ENCODE measurements at places on chromosomes 7 and 10.

GRCh38 chr10:101773923-101774588 lies 1.9 kb downstream of the FGF8 start:
- no peak overlapping the region for H3K4me3 ChIP-seq
- no peak for DNase-seq
- H3K27ac ChIP-seq: no peak overlapping the region
- H3K27me3 ChIP-seq: peaks cover 74% of the 10 kb centered on the region
- H3K36me3 ChIP-seq: peaks cover 16% of the 10 kb centered on the region
- peaks cover 19% of the 10 kb centered on the region for H3K4me1 ChIP-seq

GRCh38 chr7:155289949-155290501 lies 7.7 kb upstream of the INSIG1 start:
- H3K27me3 ChIP-seq: no peaks in the 10 kb centered on the region
- H3K4me1 ChIP-seq: peaks cover 30% of the 10 kb centered on the region
- no peak for DNase-seq
- H3K36me3 ChIP-seq: peaks cover 2% of the 10 kb centered on the region
- no peak overlapping the region for H3K27ac ChIP-seq
- no peak overlapping the region for H3K4me3 ChIP-seq

DNA sequence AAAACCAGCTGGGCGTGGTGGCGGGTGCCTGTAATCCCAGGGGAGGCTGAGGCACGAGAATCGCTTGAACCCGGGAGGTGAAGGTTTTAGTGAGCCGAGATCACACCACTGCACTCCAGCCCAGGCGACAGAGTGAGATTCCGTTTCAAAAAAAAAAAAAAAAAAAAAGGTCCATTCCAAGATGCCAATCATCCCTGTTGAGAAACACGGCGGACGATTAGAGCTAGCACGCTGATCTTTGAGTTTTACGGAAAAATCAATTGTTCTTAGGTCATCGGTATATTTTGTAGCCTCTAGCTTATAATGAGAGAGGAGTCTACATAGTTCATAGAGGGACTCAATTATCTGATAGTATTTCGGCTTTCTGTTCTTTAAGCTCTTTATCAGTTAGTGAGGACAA lies 169.2 kb downstream of the PRKCQ start:
- peaks cover 3% of the 10 kb centered on the region for H3K36me3 ChIP-seq
- DNase-seq: no peak
- H3K27ac ChIP-seq: no peak overlapping the region
- no peaks in the 10 kb centered on the region for H3K27me3 ChIP-seq
- H3K4me3 ChIP-seq: no peak overlapping the region

DNA sequence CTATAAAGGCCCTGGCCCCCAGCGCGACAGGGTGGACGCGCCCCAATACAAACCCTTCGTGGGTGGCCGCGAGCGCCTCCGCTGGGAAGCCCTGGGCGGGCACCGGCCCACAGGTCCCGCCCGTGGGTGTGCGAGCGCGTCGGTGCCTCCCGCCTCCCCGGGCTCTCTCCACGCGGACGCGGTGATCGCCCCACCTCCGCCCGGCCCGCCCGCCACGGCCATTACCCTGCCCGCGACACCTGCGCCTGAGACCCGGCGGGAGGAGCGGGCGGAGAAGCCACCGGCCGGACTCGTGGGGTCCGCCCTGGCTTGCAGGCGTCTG lies 81.2 kb downstream of the PAX2 start:
- no peaks in the 10 kb centered on the region for H3K36me3 ChIP-seq
- peaks cover 85% of the 10 kb centered on the region for H3K27me3 ChIP-seq
- no peak for DNase-seq
- H3K4me1 ChIP-seq: peaks cover 22% of the 10 kb centered on the region

DNA sequence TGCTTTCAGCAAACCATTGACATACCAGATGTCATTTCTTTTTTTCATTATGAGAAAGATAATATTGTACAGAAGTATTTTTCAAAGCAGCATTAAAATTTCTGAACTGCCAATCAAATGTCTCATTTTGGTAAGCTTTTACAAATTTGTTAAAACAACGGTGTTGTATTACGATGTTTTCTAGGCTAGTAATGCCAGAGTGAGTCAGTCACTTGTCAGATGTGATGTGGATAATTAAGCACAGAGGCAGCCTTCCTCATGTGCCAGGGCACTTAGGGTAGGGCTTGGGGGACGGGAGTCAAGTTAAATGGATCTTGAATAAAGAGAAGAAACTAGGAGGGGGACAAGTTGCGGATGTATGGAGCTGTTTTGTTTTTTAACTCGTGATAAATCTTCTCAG lies 10.1 kb downstream of the PSTK start:
- H3K4me1 ChIP-seq: peaks cover 8% of the 10 kb centered on the region

DNA sequence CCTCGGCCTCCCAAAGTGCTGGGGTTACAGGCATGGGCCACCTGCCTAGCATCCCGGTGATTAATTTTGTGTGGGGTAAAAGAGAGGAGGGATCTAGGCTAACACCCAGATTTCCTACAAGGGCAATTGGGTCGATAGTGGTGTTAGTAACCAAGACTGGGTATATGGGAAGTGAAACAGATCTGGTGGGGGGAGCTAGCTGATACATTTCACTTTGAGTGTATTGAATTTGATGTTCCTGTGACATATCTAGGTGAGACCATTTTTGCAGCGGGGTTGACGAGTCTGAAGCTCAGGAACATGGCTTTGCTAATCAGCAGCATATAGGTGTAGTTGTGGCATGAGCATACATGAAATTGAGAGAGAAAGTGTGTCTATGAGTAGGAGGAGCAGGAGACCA lies 12.0 kb downstream of the CLCN1 start:
- no peak for DNase-seq
- H3K36me3 ChIP-seq: no peaks in the 10 kb centered on the region
- peaks cover 4% of the 10 kb centered on the region for H3K4me1 ChIP-seq
- H3K27ac ChIP-seq: no peak overlapping the region
- H3K27me3 ChIP-seq: no peaks in the 10 kb centered on the region
- H3K4me3 ChIP-seq: no peak overlapping the region

DNA sequence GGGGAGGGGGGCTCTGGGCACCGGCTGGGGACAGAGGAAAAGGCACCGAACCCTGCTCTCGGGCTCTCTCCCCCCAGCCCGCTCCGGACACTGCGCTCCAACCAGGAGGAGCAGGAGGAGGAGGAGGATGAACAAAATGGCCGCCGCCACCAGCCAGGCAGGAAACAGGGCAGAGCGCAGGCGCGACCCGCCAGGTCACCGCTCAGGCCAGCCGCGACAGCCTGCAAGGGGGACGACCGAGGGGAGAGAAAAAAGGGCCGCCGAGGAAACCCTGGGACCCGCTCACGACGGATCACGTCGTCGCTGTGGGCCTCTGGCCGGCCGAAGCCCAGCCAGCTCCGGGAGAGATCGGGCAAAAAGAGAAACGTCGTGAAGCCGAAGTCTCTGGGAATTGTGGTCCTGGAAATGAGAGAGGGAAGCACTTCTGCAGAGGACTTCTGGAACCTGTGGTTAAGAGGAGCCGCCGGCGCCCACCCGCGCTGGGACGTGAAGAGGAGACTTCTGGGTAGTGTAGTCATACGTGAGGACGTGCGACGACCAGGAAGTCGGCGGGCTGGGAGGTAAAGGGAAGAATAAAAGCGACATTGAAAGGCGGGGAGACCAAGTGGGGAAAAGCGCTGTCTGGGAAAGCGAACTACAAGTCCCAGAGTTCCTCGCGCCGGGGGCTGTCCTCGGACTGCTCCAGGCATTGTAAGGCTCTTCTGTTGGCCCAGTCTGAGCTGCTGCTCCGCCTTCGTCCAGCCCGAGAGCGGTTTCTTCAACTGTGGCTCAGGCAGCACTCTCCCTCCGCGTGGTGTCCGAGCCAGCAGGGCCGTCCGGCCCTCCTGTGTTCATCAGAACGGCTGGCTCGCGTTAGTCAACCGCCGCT lies at the start of gene TIAL1:
Gene TIAL1 (minus strand): TSS at position 428 of the 868 bp plus-strand sequence. CDS start 499 bp downstream, outside the sequence.
- peak; percentile 90 for DNase-seq
- H3K27ac ChIP-seq: peak within 1 kb of the TSS; percentile 96
- peak within 1 kb of the TSS; percentile 83 for H3K4me3 ChIP-seq

- DNase-seq: no peak
- no peak overlapping the region for H3K4me3 ChIP-seq
- H3K36me3 ChIP-seq: no peaks in the 10 kb centered on the region
- H3K27me3 ChIP-seq: peaks cover 10% of the 10 kb centered on the region
Measured at GRCh38 chr7:35565927-35566326, 129.0 kb downstream of the HERPUD2 start.

DNA sequence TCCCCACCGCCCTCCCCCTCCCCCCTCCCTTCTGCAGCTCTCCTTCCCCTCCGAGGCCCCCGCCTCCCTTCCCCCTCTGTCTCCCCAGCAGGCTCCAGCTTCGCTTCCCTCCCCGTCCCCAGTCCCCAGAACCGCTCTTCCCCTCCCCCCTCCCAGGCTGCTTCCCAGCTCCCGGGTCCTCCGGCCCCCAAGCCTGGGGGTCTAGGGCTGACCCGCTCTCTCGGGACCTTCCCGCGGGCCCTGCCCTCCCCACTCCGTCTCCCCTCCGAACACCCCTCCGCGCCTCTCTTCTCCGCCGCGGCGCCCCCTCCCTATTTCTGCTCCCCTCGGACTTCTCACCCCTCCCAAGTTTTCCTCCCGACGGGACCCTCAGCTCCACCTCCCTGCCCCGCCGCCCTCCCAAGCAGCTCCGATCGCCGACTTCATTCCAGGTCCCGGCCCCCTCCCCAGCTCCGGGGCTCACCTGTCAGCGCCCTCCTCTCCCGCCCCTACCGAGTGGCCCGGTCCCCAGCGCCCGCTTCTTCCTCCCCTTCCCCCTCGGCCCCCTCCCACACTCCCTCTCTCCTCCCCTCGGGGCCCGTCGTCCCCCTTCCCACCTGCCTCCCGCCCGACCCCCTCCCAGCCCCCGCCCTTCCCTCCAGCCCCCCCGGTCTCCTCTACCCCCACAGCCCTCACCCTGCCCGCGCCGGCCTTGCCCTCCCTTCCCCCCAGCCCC lies 990 bp downstream of the ZNF467 start:
- peaks cover 5% of the 10 kb centered on the region for H3K4me1 ChIP-seq
- no peak overlapping the region for H3K27ac ChIP-seq
- H3K36me3 ChIP-seq: no peaks in the 10 kb centered on the region
- no peak for DNase-seq
- H3K4me3 ChIP-seq: peak overlapping the region; percentile 77

DNA sequence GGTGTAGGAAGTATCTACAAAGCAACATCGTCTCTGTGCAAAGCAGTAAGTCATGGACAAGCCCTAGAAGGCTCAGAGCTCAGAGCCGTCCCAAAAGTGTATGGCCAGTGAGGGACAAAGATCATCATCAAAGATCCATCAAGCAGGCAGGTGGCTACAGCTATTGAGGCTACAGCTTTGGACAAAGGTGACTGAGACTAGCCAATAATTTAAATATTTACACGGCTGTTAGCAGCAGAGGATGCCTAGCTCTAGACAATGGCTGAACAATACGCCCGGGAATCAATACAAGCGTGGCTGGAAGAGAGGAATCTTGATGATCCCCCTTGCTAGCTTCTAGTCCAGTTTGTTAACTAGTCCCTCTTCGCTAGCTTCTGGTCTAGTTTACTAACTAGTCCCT lies 17.9 kb downstream of the NMT2 start:
- peaks cover 17% of the 10 kb centered on the region for H3K4me1 ChIP-seq
- H3K4me3 ChIP-seq: no peak overlapping the region
- H3K36me3 ChIP-seq: peaks cover 2% of the 10 kb centered on the region
- no peak overlapping the region for H3K27ac ChIP-seq

DNA sequence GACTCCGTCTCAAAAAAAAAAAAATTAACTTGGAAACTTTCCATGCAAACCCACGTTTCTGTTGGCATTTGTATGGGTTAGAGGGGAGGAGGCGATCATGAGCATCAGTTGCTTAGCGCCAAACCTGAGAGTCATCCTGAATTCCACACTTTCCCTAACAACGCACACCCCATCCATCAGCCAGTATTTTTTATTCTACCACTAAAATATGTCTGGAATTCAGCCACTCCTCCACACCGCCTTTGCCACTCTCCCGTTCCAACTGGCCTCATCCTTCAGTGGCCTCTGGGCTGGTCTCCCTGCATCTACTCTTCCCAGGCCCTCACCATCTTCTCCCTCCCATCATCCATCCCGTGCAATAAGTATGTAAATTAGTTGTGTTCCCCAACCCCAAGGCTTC lies 4.7 kb upstream of the LMBR1 start:
- H3K27me3 ChIP-seq: no peaks in the 10 kb centered on the region
- no peak overlapping the region for H3K4me3 ChIP-seq
- no peak for DNase-seq
- peaks cover 28% of the 10 kb centered on the region for H3K4me1 ChIP-seq
- no peak overlapping the region for H3K27ac ChIP-seq
- H3K36me3 ChIP-seq: peaks cover 5% of the 10 kb centered on the region

Data from activated naive CD8-positive, alpha-beta T cell treated with anti-CD3 and anti-CD28 coated beads for 36 hours (primary cell).